ENCODE measurements at places on chromosomes 3 and 15.
A peak's percentile ranks its signal among the peaks of the same experiment; 100 is the strongest.

- peak; percentile 31 for DNase-seq
These were observed 819 bp upstream of the RPL24 start for GRCh38 chr3:101687142-101687931.

DNA sequence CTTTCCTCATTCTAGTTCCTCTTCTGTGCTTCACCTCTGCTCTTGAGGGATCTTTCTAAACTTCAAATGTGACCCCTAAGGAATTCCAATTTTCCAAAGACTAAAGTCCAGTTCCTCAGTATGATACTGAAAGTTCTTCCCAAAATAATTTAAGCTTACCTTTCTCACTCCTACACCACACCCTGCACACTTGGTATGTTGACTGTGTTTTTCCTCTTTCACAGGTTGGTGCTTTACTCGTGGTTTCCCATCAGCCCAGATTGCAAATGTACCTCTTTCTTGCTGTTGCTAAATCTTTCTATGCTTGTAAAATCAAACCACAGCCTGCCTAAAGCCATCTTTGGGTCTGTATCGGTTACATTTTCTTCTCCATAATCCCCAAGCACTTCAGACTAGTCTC, 30.5 kb upstream of the CLDN16 start:
- DNase-seq, result no peak

- peak; percentile 45 for DNase-seq
These were observed 7.8 kb upstream of the GPR171 start for GRCh38 chr3:151210676-151211381.

- DNase-seq, result no peak
These were observed 5.9 kb downstream of the SCN5A start for GRCh38 chr3:38643592-38643991.

DNA sequence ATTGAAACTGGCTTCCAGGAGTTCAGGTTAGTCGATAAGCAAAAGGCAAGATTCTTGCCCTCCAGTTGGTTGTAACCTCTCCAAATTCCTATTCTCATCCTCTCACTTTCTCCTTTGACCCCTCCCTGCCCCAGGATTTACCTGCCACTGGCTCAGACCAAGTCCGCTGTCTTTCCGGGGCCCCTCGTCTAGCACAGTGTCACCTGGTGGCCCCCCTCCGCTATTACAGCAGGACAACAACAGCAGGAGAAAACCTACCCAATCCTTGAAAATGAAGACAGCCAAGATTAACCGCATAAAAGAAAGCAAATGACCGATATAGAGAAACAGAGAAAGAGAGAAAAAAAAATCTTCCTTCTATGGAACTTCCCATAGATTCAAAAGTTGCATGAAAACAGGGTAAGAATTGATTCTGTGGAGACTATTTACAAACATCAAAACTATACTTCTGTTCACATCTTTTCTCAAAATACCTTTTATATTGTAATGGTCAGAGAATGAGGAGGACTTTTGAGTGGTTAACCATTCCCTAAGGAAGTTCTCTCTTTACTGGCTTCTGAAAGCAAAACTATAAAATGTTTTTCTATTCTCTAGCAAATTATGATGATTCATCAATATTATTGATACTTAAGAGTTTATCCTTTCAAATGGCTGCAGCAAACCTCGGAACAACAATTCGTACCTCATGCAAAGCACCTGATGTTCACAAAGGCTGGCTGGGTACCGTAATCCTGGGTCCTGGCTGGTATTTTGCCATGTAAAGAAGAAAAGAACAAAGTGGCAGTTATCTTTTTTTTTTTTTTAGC, 10.0 kb upstream of the ST8SIA2 start:
- no peak for DNase-seq

DNA sequence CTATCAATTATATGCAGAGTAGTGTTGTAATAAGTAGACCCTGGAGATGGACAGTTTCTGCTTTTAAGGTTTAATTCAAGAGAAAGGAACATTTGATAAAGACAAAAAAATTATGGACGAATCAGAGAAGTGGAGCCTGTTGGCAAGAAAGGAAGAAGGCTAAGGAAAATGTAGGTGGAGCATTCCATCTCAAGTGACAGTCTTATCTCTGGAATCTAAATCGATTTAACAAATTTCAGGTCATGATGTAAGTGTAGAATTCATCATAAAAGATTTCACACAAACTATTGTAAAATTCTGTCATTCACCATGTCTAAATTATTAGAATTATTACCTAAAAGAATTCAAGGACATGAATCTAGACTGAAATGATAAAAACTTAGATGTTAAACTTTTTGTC, 36.3 kb downstream of the TSC22D2 start:
- DNase-seq, result no peak

DNA sequence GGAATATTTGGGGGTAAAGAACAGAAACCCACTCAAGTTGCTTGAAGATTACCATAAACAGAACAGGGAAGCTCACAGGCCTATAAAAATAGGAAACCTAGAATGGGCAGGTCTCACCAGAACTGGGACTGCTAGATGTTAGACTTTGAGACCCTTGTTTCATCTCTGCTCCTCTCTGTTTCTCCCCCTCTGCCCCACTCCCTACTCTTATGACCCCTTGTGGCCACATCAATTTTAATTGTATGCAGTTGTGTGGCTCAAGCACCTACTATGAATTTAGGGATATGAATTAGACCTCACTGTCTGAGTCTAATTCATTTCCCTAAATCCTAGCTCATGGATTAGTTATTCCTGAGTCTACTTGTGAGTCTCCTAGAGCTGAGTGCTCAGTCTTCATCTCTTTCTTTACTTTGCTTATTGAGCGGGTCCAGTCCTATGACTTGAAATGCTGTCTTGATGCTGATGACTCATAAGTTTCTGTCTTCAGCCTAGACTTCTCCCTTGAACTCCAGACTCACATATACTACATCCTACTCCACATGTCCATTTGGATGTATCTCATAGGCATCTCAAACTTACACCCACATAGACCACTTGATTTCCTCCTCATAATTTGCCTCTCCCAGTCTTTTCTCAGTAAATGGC, 78.7 kb downstream of the ITPR1 start:
- peak; percentile 32 for DNase-seq

- no peak for DNase-seq
These were observed 113.8 kb upstream of the COL8A1 start for GRCh38 chr3:99524559-99524958.

GRCh38 chr15:48451241-48451640, 120.0 kb downstream of the DUT start:
- no peak for DNase-seq

GRCh38 chr3:54949491-54950044, 21.7 kb upstream of the LRTM1 start:
- no peak for DNase-seq

DNA sequence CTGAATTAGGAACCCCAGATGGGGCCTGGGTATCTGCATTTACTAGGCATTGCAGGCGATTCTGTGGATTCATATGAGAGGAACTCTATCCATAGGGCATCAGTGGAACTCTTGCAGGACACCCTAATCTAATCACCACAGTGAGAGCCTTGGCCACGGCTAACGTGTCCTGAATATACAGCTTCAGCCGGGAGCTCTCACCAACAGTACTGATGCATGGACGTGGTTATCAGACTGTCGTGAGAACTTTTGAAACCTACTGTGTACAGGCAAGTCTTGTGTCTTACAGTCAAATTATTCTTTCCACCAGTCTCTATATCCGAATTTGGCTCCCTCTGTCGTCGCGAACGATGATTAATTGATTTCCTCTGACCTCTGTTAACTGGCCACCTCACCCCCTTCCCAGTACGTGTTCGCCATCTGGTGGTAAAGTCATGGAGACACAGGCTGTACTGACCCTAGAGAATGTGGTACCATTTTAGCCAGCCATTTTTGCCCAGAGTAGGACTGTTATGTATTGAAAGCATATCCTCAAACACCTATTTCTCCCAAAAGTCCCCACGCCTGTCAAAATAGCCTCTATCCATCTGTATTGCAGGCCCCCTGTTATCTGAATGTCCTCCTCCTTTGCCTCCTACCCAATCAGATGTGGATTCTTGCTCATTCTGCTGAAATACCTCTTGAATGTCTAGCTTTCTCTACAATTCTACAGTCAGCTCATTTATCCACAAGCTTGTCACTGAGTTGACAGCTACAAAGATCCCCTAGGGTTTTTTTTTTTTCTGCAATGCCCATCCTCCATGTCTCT, 39.7 kb downstream of the GLDN start:
- DNase-seq, result peak; percentile 88

- DNase-seq, result peak; percentile 0
These were observed 617.5 kb downstream of the ZPLD1 start for GRCh38 chr3:103052236-103052830.

- DNase-seq, result peak; percentile 38
These were observed 200.0 kb upstream of the CBLB start for GRCh38 chr3:106068795-106069194.

- DNase-seq, result peak; percentile 31
These were observed 420.2 kb downstream of the FOXP1 start for GRCh38 chr3:71163198-71163918.

GRCh38 chr3:184354121-184354728, 7.2 kb downstream of the CLCN2 start:
- no peak for DNase-seq

DNA sequence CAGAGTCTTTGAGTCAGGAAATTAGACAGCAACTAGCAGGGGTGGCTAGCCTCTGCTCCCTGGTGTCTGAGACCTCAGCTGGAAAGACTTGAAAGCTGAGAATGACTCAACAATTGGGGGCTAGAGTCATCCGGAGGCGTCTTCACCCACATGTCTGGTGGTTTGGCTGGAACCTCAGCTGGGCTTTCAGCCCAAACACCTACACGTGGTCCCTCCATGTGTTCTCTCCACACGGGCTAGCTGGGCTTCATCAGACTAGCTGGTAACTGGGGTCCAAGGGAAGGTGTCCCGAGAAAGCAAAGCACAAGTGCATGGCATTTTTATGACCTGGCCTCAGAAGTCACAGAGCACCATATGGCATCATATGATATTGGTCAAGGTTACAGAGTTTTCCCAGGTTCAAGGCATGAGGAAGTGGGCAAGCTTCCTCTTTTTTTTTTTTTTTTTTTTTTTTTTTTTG, 19.9 kb upstream of the ABHD2 start:
- peak; percentile 83 for DNase-seq

- no peak for DNase-seq
These were observed 249.8 kb downstream of the EDEM1 start for GRCh38 chr3:5437296-5437782.

DNA sequence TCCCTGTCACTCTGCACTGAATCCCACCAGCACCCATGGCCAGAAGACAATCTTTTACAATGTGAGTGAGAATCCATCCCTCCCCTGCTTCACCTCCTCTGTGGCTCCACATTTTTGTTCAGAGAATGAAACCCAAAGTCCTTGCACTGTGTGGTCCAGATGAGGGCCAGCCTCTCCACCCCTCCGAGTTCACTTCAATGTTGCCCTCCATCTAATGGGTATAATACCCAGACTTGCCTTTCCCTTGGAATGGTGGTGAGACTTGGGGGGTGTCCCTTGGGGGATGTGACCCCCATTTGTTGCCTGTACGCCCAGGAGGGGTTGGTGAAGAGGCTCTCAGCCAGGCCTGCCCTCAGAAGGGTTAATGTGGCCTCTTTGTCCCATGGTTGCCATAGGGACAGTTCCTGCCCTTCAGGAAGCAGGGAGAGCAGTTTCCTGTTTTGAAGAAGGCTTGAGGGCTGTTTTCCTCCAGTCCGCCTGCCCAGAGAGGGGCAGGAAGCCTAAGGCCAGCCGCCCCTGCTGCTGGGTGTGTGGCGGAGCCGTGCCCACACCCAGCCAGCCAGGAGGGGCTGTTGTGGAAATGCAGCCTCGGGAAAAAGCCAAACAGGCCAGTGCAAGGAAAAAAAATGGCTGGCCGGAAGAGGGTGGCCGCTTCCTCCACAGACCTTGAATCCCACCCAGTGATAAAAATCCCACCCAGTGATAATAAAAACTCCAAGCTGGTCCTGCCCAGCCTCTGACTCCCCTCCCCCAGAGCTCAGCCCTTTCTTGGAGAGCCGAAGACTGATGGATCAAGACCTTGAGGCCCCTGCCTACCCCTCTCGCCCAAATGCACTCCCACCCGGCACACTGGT, 14.6 kb upstream of the FGD5 start:
- no peak for DNase-seq

DNA sequence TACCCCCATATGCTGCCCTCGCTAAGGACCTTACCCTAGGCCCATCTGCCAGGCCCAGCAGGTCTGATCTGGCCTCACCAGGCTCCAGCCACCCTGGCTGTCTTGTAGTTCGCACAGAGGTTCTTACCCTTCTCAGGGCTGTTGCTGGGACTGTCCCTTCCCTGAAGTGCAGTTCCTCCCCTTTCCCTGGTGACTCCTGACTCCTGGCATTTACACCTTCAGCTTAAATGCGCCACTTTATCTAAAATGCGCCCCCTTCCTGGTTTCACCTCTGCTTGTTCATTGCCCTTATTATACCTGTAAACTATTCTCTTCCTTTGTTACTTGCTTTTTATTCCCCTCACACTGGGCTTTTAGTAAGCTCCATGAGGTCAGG, 835 bp upstream of the TTLL3 start:
- DNase-seq, result no peak

DNA sequence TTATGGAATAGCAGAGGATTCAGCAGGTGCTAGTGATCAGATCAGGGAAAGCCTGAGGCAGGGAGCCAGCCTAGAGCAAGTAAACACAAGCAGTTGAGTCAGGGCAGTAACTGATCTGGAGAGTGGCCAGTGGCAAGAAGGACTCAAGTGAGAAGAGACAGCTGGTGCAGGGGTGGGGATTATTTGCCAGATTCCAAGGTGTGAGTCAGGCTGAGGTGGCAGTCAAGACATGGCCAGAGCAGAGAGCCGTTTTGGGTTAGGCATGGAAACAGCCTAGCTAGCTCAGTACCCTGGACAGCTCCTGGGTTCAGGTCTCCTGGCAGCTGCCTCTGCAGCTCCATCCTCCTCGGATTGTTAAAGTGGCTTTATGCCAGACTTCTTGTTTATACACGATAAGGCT, 281.9 kb upstream of the ONECUT1 start:
- peak; percentile 18 for DNase-seq

GRCh38 chr3:49131040-49131439, 1.8 kb downstream of the LAMB2 start:
- DNase-seq, result no peak

- DNase-seq, result peak; percentile 0
These were observed 396.6 kb downstream of the GABRB3 start for GRCh38 chr15:26376243-26376642.

DNA sequence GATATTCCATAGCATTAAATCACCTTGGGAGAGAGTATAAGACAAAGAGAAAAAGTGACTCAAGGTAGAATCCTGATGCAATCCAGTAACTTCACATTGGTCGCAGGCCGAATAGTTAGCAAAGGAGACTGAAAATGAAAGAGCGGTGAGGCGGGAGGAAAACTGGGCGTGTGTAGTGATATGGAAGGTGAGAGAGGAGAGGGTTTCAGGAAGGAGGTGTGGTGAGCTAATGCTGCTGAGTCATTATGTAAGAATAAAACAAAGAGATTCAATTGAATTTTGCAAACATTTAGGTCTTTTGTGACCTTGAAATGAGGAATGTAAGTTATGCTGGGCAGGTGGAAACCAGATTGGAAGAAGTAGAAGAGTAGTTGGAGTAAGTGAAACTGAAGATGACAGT, 235.3 kb downstream of the C3orf38 start:
- DNase-seq, result no peak

- no peak for DNase-seq
These were observed 1.3 kb downstream of the SCAANT1 start for GRCh38 chr3:63910891-63911290.

Data from cardiac fibroblast (primary cell).